Activated naive CD4-positive, alpha-beta T cell (primary cell): ENCODE measurements at places on chromosomes 7 and 10.

DNA sequence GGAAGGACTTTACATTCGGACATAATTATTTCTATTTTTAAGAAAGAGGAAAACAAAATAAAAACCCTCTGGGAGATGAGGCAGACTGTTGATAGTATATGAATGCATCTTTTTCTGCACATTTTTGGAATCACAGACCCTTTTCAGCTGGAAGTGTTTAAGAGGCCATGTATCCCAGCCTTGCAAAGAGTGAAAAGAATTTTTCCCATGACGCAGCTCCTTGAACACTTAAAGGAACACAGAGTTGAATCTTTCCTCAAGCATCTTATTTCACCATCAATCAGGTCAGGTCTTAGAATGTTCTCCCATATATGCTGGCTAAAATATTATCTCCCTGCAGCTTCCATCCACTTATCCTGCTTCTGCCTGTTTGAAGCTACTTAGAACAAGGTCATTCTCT, 45.9 kb upstream of the PAPSS2 start:
- no peak for DNase-seq

GRCh38 chr7:118496138-118496644, 271.7 kb downstream of the ANKRD7 start:
- DNase-seq = no peak

- no peak for DNase-seq
These were observed 126.0 kb upstream of the NRBF2 start for GRCh38 chr10:63007112-63007511.

- DNase-seq = no peak
These were observed 1083.4 kb upstream of the LRRN3 start for GRCh38 chr7:110007320-110008063.

- DNase-seq = no peak
These were observed 952 bp downstream of the DNMBP start for GRCh38 chr10:100008708-100009282.

GRCh38 chr7:126948664-126949063, 304.1 kb downstream of the GRM8 start:
- DNase-seq = no peak
